Stimulated activated CD8-positive, alpha-beta memory T cell treated with anti-CD3 and anti-CD28 coated beads, Interleukin-7, amount 100 ng/mL, for 1 hour (primary cell): ENCODE measurements at places on chromosomes 3 and 15.

- no peak for DNase-seq
Measured at GRCh38 chr15:73803806-73804205, 50.7 kb upstream of the INSYN1 start.

DNA sequence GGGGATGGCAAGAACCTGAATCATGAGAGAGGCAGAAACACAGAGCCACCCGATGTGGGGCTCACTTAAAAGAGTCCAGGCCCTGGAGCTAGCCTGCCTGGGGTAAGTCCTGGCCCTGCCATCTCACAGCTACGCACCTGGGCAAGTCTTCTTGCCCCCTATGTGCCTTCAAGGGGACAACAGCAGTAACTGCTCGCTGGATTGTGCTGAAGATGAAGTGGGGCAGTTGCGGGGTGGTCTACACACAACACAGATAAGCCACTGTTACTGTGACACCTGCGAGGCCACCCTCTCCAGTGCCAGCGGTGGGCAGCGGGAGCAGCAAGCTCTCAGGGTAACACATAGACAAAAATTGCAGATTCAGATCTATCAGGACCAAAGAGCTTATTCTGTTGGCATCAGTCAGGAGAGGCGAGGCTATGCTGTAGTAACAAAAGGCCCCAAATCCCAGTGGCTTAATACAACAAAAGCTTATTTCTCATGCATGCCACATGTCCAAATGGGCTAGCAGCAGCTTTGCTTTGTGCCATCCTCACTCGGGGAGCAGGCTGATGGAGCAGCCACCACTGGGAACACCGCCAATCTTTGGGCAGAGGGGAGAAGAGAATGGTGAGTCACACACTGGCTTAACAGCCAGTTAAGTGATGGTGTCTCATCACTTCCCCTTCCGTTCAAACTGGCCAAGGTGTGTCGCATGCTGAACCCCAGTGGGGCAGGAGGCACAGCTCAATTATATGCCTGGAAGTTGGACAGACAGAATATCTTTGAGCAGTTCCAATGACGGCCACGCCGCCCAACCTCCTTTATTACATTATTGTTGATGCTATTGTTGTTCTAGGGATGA is 78.3 kb downstream of the WNT7A start:
- DNase-seq, result no peak

DNA sequence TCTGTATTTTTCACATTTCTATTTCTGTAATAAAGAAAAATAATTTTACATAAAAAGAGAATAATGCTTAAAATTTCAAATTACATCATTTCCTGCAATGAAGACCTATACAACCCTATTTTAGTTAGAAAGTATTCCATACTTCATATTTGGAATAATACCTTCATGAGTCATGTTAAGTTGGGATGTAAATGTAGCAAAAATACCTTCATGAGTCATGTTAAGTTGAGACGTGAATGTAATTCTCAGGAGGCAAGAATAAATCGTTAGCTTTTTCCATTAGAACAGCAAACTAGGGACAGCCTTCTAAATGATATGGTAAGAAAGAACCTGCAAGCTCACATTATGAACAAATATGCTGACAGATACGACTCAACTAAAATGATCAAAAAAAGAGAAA is 91.9 kb downstream of the NAALADL2 start:
- no peak for DNase-seq

DNA sequence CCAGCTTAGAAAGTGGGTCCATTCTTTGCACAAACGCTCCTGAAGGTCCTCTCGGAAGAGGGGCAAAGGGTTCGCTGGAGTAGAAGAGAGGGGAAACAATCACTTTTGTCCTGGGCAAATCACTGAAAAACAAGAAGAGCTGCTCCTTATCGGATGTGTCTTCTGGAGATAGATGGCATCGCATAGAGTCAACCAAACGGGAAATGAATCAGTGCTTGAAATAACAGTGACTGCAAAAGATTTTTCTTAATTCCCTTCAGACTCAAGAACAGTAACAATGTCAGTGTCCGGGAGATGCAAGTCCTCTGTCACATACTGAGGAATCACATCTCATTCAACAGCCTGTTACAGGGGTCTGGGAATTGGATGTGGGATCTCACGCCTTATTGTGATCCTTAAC is 78.8 kb upstream of the PCSK6 start:
- no peak for DNase-seq

DNA sequence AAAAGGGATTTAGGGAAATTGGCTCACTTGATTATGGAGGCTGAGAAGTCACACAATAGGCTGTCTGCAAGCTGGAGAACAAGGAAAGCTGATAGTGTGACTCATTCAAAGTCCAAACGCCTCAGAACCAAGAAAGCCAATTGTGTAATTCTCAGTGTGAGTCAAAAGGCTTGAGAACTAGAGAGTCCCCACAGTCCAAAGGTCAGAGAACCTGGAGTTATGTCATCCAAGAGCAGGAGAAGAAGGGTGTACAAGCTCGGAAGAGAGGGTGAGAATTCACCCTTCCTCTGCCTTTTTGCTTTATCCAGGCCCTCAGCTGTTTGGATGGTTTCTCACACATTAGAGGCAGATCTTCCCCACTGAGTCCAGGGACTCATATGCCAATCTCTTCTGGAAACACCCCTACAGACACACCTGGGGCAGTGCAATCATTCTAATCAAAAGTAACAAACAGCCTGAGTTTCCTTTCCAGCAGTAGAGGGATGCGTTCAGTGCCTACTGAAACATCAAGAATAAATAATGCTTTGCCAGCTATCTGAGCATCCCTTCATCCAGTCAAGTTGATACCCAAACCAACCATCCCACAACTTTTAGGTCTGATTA is 271.5 kb downstream of the SATB1 start:
- DNase-seq, result no peak

DNA sequence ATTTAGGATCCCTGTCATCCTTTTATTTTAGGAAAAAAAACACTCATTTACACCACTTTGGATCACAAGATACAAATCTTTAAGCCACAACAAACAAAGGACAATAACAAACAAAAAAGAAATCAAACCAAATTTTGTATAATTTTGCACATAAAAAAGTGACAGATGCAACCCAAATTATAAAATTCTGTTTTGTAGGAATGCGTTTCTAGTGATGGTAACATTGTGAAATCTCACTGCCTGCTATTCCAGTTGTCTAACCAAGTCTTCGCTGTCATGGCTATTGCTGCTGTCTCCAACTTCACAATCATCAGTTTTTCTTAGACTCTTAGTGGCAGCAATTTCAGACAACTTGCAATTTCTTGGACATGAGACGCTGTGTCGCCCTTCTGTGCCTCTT is 58.3 kb upstream of the ARL6 start:
- DNase-seq, result no peak

DNA sequence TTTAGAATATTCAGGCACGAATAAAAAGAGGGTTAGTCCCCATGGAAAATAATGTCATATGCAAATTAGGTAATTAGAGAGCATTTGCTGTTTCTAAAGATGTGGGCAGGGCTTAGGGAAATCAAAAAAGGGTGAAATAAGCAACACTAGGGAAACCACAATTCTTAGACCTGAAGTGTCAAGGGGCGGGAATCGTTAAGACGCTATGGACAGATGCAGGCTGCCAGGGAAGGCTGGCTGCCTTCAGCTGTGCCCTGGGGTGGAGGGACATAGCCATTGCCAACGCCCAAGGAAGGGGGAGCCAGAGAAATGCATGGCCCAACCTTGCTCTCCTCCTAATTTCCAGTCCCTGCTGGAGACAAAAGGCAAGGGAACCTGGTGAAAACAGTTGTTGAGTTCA is 141.7 kb upstream of the PROK2 start:
- no peak for DNase-seq

DNA sequence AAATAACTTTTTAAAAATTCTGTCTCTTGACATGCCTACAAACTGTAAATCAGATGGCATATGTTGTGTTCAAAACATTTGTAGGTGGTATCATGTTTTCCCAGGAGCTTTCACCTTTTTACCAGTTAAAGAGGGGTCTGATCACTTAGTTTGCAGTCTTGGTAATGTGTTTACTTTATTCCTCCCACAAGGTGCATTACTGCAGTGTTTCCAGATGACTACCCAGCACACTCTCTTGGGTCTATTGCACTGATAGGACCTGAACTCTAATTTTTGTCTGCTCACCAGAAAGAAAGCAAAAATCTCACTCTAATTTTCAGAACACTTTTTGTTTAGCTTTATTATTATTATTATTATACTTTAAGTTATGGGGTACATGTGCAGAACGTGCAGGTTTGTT is 734.1 kb downstream of the GBE1 start:
- DNase-seq, result no peak

GRCh38 chr3:152071924-152072323 is 196.8 kb upstream of the MBNL1 start:
- no peak for DNase-seq

DNA sequence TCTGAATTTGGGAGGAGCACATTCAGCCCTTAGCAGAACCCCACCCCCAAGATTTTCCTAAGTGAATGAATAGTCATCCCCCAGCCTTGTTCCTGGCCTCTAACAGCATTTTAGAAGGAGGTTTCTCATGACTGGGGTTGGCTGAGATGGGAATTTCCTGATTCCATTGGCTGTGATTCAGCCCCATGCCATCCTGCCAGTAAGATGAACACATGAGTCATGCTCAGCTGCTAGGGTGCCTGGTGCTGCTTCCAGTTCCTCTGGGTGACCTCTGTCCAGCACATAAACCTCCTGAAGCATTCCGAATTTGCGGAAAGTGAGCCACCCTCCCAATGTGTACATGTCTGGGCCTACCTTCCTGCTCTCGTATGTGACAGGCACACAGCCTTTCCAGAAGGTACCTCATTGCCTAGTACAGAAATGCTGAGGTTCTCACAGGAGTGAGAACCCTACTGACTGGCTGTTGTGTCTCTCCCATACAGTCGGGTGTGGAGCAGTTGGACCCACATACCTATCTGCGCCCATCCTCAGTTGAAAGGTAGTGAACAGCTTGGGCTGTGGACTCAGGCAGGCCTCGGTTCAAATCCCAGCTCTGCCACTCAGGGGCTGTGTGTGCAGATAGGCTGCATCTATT is 91.7 kb downstream of the APBA2 start:
- no peak for DNase-seq

DNA sequence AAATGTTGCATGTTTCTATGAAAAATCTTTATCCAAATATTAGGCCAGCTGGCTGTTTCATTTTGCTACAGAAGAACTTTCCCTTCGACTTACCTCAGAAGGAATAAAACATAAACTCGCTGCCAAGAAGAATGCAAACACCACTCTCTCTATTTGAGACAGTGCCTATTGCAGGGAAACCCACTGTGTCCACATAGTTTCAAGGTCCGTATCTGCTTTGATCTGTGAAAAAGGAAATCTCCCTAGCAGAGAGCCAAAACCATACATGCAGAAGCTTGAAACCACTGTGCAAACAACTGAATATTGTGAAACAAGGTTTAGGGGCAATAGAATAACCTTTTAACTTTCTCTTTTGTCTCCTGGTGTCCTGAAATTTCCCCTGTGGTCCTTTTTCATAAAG is 35.0 kb upstream of the CAPN7 start:
- DNase-seq, result no peak

DNA sequence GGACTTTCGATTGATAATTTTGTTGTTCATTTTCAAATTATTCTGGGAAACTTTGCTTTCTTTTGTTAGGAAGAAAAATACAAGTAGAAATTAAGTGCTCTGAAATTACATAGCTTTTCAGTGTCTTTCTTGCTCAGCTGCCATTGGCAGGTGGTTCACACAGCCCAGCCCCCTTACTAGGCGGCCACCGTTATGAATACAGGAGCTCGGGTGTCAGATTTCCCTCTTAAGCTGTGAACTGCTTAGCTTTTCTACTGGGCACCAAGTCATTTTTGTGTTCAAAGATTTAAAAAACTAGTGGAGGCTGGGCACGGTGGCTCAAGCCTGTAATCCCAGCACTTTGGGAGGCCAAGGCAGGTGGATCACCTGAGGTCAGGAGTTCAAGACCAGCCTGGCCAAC is 55.2 kb downstream of the HMG20A start:
- no peak for DNase-seq

DNA sequence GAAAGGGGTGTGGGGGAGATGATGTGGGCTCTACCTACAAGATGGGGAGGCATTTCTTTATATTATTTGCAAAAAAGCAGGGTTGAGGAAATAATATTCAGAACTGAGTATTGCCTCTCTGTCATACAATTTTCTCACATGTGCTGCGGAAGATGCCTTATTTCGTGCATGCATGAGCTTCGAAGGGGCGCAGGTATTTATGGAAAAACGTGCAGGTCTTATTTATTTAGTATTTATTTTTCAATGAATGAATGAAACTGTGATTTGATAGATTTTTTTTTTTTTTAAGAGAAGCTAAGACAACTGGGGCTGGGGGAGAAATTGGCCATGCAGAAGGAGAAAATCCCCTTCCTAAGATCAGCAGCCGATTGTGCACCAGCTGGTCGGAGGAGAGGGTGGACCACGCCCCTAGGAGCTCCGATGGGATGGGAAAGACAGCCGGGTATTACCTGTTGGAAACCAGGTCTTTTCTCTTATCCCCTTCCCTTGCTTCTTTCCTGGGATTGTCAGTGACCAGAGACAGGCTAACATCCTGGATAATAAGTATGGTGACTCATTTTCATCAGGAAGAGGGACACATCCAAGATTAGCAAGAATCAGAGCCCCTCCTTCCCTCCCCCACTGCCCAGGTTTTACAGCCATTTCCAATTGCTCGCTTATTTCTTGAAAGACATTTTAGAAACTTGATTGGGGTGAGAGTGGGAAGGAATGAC is 875 bp downstream of the GAP43 start:
- DNase-seq, result no peak

DNA sequence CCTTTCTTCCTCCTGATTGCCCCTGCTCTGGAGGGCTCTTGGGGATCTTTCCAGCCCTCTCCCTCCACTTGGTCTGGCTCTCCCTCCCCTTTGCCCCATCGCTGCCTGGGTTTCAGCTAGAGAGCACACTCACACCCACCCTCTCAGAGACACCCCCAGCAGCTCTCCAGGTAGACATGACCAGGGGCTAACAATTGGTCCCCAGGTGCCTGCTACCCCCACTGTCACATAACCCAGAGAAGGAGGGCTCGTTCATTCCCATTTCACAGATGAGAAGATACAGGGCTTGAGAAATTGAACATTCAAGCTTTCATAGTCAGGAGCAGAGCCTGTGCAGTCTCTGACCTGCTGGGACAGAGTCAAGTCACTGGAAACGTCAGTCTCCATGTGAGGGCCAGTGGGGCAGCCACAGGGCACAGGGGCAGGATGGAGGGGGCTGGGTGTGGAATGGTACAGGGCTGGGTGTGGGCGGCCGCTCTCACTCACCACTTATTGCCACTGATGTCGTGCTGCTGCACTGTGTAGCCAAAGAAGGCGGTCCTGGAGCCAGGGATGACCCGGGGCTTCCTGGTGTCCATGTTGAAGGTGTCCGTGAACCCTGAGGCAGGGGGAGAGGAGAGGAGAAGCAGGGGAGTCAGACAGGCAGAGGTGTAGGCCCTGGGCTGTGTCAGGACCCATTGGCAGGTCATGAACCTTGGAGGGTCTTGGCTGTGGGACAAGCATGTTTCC is 29.4 kb downstream of the ITGA11 start:
- DNase-seq, result no peak

- DNase-seq, result no peak
Measured at GRCh38 chr15:94414916-94415315, 183.6 kb downstream of the MCTP2 start.

- DNase-seq, result no peak
Measured at GRCh38 chr15:84633311-84634227, 20.5 kb downstream of the WDR73 start.

- no peak for DNase-seq
Measured at GRCh38 chr3:195790901-195791300, 20.8 kb downstream of the MUC4 start.

- no peak for DNase-seq
Measured at GRCh38 chr3:55169608-55170072, 241.8 kb upstream of the LRTM1 start.
